ENCODE measurements at places on chromosomes 5 and 9.

- DNase-seq = no peak
Observed at GRCh38 chr5:55421074-55421529, 113.3 kb downstream of the MTREX start.

DNA sequence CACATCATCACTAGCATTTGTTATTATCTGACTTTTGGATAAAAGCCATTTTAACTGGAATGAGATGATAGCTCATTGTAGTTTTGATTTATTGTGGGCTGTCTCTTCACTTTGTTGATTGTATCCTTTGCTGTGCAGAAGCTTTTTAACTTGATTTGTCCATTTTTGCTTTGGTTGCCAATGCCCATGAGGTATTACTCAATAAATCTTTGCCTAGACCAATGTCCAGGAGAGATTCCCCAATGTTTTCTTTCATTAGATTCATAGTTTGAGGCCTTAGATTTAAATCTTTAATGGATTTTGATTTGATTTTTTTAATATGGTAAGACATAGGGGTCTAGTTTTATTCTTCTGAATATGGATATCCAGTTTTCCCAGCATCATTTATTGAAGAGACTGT is 28.8 kb upstream of the SMARCA2 start:
- no peak for DNase-seq

DNA sequence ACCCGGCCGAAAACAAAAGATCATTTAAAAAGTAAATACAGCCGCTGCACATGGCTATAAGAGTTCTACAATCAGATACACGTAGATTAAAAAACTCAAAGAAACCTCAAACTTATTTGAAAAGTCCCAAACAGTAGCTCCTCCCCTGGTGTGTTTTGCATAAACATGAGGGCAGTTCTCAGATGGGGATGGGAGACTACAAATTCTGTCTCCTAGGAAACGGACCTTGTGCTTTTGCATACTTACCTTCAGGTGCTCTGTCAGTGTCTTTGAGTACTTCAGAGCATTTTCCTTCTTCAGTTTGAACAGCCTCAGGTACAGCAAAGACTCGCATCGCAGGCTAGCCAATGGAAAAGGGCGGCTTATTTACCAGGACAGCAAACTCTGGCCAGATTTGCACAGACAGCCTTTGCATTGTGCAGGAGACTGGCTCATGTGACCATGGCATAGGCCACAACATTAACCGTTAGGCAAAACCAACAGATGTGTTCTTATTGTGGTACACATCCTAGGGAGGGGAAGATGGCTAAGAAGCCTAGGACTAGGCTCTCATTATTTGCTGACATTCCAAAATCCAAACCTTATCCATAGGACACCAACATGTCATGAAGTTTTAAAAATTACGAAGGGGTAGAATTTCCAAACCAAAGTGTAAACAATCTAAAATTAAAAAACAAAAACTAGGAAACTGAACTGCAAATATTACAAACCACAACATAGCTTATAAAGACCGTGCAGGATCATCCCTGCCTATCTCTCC is 12.8 kb downstream of the LEAP2 start:
- no peak for DNase-seq

DNA sequence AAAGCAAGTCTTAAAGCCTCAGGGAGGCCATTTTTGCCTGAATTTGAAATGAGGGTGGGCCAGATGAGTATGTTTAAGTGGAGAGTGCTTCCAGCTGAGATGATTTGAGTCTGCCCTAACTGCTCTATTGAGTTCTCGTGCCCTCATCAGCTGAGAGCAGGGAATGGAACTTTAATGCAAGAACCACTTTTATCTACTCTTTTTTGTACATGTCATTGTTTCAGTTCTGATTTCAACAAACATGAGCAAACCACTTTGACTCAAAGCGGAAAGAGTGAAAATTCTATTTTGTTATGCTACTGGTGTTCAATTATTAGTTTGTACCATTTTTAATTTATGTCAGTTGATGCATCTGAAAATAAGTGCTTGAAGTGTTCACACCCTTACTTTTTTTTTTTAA is 35.8 kb downstream of the DCAF10 start:
- no peak for DNase-seq

DNA sequence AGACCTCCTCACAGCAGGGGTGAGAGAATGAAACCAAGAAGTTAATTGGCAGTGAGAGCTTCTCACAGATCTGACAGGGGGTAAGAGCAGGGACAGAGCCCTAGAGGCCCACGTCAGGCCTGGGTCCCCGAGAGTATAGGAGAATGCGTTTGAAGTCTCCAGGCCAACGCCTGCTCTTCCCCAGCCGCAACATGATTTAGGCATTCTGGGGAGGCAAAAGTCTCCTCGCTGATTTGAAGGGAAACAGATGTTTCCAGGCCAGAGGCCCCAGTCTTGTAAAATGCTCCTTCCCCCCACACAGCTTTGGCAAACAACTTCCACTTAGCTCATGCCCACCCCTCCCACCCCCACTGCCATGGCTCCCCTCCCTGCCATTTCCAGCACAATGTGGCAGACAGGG is 239.2 kb upstream of the TRIM32 start:
- peak; percentile 26 for DNase-seq

- DNase-seq = no peak
Observed at GRCh38 chr5:82591021-82591515, 312.9 kb upstream of the RPS23 start.

GRCh38 chr5:140372971-140373487 is 13.0 kb downstream of the SLC4A9 start:
- DNase-seq = peak; percentile 87

DNA sequence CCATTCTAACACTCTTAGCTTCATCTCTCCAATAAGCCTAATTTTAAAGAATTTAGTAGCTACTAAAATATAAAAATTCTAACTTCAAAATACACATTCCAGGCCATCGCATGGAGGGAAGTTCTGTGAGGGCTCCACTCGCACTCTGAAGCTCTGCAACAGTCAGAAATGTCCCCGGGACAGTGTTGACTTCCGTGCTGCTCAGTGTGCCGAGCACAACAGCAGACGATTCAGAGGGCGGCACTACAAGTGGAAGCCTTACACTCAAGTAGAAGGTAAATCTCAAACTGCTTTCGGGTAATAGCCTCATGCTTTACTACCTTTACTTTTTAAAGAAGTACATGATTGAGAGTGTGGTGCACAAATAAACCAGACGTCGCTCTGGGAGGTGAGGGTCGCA is 94.8 kb downstream of the ADAMTS16 start:
- no peak for DNase-seq

DNA sequence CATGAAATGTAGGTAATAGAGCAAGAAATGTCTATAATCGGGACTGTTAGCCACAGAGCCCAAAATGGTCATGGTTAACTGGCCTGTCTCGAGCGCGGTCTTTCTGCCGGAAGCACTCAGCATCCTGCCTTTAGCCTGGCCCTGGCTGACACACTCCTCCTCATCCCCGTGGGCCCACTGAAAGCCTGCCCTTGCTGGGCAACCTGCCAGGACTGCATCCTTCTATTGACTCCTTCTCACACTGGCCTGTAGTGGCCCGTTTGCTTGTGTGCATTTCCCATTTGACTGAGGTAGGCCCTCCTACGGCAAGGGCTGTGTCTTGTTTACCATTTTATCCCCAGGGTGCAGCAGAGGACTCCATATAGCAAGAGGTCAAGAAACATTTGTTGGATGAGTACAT is 215.7 kb downstream of the ATPSCKMT start:
- peak; percentile 52 for DNase-seq

DNA sequence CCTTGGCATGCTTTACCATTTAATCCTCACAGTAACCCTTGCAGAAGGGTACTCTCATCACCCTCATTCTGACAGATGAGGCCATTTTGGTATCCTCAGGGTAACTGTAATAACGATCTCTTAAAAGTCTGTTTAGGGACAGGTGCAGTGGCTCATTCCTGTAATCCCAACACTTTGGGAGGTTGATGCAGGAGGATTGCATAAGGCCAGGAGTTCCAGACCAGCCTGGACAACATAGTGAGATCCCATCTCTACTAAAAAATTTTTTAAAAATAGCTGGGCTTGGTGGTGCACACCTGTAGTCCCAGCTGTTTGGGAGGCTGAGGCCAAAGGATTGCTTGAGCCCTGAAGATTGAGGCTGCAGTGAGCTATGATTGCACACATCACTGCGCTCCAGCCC is 31.8 kb downstream of the CSF1R start:
- DNase-seq = no peak

DNA sequence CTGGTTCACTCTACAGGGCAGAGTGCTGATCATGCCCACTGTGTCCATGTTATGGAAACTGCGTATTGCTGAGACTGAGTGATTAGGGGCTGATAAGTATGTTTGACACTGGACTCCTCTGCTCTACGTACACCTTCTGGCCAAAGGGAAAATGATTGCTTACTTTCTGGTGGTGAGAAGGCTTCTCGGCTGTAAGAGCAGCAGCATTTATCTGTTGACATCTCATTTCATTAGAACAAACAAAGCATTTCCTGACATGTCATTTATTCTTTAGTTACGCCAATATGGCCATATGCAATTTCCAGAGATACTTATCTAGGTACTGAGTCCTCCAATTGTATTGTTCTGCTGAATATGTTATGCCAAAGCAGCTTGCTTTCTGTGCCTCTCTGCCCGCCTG is 5.6 kb downstream of the FAXDC2 start:
- DNase-seq = no peak

- no peak for DNase-seq
Observed at GRCh38 chr5:124310453-124310852, 436.0 kb downstream of the ZNF608 start.

DNA sequence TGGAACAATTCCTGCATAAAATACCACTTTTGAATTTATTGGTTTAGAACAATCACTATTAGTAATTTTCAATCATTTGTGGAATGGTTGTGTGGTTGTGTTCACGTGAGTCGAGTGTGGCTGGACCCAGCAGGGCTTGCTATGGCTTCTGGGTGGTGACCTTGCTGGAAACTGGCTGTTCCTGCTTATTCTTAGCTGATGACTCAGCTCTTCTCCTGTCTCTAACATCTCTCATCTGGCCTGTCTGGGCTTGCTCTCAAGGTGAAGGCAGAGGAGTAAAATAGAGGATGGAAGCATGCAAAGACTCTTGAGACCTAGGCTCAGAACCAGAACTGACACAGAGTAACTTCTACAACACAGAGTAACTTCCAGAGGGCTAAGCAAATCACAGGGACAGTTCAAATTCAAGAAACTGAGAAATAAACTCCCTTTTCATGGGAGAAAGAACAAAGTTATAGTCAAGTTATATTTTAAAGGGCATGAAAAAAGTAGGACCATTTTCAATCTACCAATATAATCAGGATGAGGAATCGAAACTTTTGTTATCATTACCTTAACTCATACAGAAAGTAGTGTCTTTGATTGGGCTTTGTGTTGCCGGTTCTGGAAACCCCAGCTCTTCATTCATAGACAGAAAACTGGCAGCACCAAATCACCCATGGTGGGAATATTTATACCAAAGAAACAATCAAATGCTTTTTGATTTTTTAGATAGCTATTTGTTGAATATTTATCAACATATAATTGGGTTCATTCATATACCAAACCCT is 665.1 kb downstream of the CDH18 start:
- no peak for DNase-seq

- DNase-seq = no peak
Observed at GRCh38 chr5:113950186-113950585, 411.7 kb upstream of the KCNN2 start.

GRCh38 chr9:127455324-127455992 is 4.1 kb downstream of the LRSAM1 start:
- DNase-seq = no peak

DNA sequence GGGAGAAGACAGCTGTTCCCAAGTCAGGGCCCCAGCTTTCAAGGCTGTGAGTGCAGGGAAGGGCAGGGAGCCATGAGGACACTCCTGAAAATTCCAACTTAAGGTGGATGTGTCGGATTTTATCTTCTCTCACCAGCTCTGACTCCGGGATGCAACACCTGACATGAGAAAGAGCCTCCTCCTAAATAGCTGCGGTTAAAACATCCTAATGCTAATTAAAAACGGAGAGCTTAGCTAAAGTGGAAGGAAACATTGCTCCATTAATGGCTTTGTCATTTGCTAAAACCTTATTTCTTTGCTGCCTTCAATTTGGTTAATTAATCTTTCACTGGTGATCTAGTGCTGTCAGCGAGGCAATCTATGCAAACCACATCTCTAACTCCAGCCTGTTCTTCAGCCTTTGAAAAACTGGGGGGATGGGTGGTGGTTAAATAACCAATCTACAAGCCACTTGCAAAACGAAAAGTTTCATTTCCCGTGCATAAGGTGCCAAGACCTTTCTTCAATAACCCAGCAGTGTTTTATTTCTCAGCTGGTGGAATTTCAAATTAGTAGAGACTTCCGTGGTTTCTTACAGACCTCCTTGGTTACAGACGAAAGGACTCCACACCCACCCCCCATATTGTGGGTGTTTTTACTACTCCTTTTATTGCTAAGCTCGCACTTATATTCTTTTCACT is 379.6 kb downstream of the MLLT3 start:
- DNase-seq = no peak

DNA sequence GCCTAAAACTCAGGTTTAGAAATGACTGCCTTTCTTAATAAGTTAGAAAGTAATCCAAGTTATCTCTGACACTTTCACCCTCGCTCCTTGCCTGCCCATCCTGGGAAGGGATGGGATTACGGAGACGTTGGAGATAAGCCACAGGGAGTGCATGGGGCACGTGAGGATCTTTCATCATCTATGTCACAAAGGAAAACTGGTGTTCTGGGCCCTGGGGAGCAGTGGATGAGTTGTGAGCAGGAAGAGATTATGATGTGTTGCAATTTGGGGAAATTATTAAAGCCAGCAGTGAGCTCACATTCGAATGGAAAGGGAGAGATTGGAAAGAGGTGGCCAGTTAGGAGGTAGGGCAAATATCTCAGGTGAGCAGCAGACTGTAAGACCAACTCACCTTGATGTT is 12.8 kb downstream of the AFAP1L1 start:
- no peak for DNase-seq

GRCh38 chr5:16372493-16372892 is 93.1 kb downstream of the ZNF622 start:
- no peak for DNase-seq

DNA sequence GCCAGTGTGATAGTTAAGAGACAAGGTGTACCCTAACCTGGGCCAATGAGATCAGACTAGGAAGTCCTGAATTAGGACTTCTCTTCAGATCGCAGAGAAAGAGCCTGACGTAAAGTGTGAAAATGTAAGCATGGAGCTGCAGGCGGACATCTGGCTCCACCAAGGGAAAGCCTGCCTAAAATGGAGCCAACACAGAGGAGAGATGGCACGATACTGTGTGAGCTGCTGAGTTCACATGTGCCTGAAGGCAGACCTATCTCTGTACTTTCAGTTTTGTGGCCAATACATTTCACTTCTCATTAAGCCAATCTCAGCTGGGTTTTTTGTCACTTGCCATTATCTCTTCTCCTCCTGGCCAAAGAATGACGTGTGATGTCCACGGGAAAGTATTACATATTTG is 210.5 kb downstream of the ELAVL2 start:
- no peak for DNase-seq

DNA sequence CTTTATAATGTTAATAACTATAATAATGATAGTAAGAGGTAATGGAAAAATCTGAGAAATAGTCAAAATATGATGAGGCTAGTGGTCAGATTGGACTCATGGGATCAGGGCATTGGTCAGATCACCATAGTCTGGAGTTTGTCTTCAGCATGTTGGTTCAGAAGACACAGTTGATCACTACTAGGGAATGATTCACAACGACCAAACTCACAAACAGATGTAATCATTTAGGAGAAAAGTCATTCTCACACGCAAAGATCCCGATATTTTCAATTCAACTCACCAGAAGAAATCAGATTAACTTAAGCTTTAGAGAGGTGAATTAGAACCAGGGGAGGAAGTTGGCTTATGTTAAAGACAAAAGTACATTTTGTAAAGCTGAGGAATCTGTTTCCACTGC is 131.8 kb downstream of the LURAP1L start:
- no peak for DNase-seq

Data from femur (tissue), 1 donor.